ENCODE measurements at places on chromosomes 1 and 21.

DNA sequence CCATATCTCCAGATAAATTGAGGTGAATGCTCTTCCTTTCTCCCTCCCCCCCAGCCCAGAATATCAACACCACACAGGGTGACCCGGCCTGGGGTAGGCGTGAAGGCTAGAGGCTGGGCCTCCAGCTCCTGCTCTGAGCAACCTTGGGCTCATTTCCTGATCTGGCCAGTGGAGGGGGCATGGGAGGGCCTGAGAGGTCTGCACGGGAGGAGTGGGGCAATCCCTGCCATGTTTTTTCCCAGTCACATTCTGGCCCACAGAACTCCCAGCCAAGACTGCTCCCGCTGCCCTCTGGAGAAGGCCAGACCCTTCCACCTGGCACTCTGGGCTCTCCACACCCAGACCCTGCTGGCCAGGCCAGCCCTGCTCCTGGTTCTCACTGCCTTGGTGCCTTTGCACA is 3.9 kb downstream of the CLDN19 start:
- no peak for DNase-seq

- no peak for DNase-seq
Observed at GRCh38 chr1:48207131-48207530, 15.4 kb upstream of the SLC5A9 start.

- no peak for DNase-seq
Observed at GRCh38 chr1:196405839-196406238, 202.4 kb downstream of the KCNT2 start.

- DNase-seq, result no peak
Observed at GRCh38 chr1:234515821-234516241, 36.9 kb upstream of the TARBP1 start.

- no peak for DNase-seq
Observed at GRCh38 chr1:14777516-14778506, 179.3 kb downstream of the KAZN start.

DNA sequence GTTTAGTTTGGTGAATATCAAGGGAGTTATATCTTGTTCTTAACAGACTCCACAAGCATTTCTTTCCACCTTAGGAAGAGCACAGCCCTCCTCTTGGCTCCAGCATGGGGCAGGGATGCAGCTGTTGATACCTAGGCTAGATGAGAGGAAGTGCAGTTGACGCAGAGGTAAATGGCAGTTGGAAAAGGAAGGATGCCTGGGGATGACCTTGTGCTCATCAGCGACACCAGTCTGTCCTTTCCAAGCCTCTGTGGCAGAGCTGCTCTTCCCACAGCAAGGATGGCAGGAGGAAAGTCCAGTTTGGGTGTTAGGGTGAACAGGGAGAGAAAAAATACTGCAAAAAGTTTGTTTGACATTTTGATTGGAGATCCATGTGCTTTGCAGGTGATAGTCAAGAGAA is 6.2 kb downstream of the PROX1 start:
- no peak for DNase-seq

- DNase-seq, result no peak
Observed at GRCh38 chr1:206979379-206980043, 9.3 kb upstream of the FCAMR start.

DNA sequence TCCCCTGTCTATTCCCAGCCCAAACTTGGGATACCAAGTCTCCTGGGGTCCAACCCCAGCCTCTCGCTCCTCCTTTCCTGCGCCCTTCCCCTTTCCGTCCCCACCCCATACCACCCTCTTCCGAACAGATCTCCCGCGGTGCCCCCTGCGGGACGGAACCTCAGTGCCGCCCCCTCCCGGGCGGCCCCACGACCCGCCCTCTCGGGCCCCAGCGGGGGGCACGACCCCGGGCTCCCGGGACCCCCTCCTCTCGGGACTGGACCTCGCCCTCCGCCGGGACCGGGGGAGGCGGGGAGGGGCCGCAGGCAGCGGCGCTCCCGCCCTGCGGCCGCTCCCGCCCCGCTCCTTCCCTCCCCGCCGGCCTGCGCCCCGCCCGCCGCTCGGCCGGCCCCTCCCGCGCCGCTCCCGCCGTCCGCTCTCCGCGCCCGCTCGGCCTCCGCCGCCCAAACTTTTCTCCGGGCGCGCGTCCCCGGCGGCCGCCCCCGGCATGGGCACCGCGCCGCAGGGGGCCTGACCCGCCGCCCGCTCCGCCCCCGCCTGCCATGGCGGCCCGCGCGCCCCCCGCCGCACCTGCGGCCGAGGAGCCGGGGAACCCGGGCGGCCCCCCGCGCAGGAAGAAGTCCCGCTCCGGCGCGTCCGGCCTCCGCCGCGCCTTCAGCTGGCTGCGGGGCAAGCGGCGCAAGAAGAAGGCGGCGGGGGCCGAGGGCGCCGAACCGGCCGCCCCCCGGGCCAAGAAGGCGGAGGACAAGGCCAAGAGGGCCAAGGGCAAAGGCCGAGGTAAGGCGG is 39.0 kb upstream of the SYNC start:
- no peak for DNase-seq

DNA sequence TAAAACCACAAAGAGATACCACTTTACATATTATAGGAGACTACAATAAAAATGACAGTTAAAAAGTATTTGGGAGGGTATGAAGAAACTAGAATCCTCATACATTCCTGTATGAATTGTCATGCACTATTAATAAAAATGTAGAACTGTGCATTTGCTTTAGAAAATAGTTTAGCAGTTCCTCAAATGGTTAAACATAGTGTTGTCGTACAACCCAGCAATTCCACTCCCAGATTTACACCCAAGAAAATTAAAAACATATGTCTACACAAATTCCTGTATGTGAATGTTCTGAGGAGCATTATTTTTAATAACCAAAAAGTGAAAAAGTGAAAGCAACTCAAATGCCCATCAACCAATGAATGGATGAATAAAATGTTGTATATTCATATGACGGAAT is 23.1 kb upstream of the PDE4B start:
- DNase-seq, result no peak

DNA sequence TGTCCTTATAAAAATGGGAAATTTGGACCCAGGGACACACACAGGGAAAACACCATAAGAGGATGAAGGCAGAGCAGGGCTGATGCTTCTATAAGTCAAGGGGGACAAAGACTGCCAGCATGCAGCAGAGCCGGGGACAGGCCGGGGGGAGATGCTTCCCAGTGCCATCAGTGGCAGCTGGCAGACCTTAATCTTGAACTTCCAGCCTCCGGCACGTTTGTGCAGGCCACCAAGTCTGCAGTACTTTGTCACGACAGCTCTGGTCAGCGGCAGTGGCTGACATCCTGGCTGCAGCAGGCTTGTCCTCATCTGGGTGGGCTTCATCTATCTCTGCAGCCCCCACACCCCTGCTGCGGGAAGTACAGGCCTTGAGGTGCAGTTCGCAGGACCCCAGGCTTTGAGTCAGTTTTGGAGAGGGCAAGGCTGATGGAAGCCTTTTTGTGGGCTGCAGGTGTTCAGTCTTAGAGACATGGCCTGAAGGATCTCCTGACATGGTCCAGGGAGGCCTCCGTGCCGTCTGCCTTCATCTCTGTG is 186.0 kb downstream of the DYRK1A start:
- no peak for DNase-seq

DNA sequence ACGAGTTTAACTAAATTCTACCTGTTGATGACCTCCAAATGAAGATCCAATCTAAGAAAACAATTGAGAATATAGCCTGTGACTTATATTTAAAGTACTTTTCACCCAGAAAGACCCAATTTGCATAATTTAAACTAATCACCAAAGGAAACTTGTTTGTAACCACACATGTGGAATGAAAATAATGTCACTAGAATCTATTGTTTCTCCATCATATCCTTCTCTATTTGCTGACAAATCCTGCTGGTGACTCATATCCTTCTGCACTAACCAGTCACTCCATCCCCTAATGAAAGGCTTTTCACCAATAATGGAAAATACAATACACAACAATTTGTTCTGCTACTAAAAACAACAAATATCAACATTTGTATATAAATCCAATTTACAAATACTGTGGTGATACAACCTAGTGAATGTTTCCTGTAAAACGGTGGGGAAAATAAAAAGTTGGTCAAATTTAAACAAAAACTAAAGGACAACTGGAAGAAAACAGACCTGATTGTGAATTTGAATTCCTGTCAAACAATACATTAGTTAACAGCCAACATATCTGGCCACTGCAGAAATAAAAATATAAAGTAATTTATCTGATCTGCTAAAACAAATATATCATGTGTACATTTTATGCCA is 6.5 kb downstream of the PTP4A2 start:
- DNase-seq, result no peak

DNA sequence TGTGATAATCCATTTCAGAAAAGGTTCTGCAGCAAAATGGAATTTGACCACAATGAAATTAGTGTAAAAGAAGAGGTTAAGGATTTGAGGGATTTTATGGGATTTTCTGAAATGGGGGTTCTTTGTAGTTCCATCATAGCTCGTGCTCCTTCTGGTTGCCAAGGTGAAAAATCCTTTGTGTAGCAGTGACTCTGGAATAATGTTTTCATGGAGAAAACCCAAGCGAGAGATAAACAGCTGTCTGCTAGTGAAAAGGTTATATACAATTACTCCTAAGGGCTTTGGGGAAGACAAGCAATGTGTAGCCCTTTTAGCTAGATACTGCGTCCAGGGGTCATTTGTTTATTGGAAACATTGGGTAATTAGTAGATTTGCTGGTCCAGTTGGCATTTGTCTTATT is 453.2 kb upstream of the DEPDC1 start:
- no peak for DNase-seq

DNA sequence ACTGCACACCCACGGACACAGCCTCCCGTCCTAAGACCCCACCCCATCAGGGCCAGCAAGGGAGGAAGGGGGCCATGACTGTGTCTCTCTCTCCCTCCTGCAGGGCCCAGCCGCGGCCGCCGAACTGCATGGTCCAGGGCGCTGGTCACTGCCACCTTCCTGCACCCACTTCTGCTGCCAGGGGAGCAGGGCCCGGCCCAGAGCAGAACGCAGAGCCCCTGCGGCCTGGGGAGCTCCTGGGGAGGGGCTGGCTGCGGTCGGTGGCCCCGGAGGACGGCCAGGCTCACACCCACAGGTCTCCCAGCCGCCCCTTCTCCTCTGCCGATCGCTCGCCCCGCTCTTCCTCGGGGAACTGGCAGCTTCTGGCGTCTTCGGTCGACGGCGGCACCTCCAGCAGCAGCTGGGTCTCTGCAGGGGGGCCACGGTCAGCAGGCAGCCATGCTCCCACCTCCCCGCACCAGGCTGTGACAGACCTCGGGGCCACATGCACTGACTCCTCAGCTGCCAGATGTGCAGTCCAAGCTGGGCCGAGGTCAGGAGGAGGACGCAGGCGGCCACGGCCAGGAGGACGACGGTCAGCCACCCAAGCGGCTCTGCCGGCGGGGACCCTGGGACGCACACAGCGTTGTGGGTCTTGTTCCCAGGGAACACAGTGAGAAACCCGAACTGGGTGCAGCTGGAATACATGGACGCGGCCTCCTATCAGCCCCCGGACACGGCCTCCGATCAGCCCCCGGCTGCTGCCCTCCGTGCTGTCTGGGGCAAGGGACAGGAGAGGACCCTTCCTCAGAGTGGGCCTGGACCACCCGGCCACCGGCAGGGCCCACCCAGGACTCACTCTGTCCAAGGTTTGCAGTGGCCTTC is 2.6 kb downstream of the TNFRSF18 start:
- DNase-seq, result no peak
